CD8-positive, alpha-beta T cell (primary cell): ENCODE measurements at places on chromosomes 1 and 21. TPM values are rescaled to one million over a fixed set of nuclear protein-coding genes. Genes with fewer than 3 reads are reported as not detected.

Gene PTPN22
- total RNA-seq: 52.4 TPM

Gene CCDC30
- total RNA-seq: 2.5 TPM

Gene FCRL5
- 0.64 TPM for total RNA-seq

- no peak for DNase-seq
Observed at GRCh38 chr1:98289311-98289710, 368.5 kb upstream of the DPYD start.

- no peak for DNase-seq
Observed at GRCh38 chr1:198880397-198880796, 241.6 kb downstream of the PTPRC start.

GRCh38 chr1:44543064-44543744, 131.1 kb downstream of the TMEM53 start:
- DNase-seq: no peak

GRCh38 chr1:218778257-218779126, 395.2 kb upstream of the LYPLAL1 start:
- DNase-seq: no peak

GRCh38 chr21:17660862-17661261, 48.2 kb upstream of the BTG3 start:
- DNase-seq: no peak

- peak; percentile 73 for DNase-seq
Observed at GRCh38 chr1:149888247-149888998, 10.9 kb upstream of the BOLA1 start.

DNA sequence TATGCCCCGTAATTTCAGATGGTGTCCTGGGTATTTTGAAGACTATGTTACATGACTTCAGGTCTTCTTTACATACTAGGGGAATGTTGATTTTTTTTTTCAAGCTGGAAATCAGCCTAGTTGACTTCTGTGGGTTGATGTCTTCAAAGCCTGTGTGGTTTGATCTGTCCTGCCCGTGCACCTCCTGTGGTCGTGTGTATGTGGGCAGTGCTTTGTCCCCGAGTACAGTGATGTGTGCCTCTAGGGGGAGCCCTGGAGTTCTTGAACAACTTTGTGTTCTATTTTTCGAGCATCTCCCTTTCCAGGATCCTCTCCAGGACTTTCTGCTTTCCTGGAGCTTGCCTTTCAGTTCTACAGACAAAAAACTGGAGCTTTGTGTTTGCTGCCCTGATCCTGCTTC, 28.9 kb downstream of the OBSCN start:
- DNase-seq: peak; percentile 48

DNA sequence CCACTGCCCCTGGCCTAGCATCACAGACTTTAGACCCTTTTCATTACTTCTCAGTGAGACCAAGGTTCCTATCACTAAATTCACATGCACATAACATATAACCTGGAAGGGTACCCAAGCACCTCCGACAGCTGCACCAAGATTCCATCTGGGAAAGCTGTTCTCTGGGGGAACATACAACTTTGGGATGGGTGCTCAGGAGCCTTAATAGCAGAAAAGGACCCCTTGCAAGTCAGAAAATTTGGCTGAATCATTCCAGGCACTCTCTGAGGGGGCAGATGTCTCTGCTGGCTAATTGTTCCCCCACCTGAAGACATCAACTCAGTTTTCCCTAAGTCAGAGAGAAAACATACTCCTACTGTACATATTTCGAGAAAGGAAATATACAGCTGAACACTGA, 41.3 kb upstream of the PSEN2 start:
- peak; percentile 42 for DNase-seq
